ENCODE measurements at places on chromosomes 4 and X.

GRCh38 chr4:102789317-102789717, 28.5 kb upstream of the MANBA start:
- DNase-seq = no peak

DNA sequence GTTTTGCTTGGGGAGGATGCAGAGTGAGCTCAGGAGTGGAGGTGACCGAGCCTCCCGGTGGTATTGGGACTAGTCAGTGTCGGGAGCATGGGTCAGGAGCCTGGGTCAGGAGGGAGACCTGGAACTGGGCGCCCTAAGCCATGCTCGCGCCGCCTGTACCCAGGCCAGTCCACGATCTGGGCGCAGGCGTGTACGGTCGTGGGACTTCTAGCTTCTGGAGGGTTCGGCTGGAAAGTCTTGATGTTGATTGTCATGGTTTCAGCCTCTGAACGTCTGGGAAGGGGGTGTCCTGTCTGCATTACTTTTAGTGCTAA, 244 bp downstream of the EIF2S3 start:
- peak; percentile 44 for DNase-seq

DNA sequence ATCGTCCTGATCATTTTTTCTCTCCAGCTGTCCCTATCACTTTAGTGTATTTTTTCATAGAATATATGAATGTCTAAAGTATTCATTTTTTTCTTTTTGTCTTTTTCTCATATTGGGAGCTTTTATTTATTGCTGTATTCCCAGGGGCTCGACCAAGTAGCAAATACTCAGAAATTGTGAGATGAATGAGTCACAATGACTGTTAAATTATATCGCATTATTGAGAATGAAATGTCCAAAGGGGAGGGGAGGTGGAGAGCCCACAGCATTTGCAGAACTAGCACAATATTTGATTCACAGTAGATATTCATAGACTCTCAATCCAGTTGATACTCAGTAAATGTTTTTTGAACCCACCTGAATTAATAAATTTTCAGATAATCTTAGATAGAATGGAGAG, 543.6 kb upstream of the FAM241A start:
- DNase-seq = no peak

DNA sequence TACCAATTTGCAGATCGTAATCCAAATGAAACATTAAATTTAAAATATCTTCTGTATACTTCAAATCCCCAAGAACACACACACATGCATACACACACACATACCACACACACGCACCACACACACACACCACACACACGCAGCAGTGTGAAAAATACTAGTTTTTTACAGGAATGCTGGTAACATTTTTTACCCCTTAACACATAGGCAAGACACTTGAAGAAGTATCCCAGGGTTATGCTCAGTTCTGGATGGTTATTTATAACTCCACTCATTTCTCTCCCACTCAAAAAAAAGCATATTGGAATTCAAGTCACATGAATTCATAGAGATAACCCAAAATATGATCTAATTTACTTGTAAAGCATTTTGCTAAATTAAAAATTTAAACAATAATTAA, 325.5 kb upstream of the SLC7A11 start:
- no peak for DNase-seq

DNA sequence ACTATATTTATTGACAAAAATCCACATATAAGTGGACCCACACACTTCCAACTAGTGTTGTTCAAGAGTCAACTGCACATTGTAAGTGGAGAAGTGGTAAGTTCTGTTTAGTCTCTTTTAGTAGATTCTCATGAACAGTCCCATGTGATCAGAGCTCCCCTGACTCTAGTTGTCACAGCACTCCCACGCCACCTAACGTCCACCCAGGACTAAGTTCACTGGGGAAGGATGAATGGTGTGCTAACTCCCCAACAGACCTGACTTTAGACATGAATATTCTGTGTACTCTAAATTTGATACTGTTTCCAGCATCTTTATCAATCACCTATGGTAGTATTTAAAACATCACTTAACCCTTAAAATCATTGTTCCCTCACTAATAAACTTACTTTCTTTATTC, 59.8 kb downstream of the PACRGL start:
- DNase-seq = no peak

- no peak for DNase-seq
These were observed 1.6 kb downstream of the SCARB2 start for GRCh38 chr4:76211769-76212708.

GRCh38 chr4:104989371-104989770, 157.3 kb upstream of the TET2 start:
- DNase-seq = no peak

DNA sequence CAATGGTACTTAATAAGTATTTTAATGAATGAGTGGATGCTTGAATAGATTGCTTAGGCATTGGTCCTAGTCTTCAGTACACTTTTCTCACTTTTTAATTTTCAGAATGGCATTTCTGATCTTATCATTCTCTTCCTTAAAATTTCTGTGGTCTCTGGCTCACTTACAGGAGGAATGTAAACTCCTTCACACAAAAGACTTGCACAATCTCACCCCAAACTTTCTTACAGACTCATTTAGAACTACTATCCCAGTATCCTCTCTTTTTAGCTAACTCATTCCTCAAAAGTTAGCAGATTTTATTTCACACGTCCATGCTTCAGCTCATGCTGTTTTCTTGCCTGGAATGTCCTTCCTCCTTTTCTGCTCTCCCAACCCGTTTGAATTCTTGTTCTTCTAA, 350.1 kb downstream of the GRXCR1 start:
- no peak for DNase-seq

DNA sequence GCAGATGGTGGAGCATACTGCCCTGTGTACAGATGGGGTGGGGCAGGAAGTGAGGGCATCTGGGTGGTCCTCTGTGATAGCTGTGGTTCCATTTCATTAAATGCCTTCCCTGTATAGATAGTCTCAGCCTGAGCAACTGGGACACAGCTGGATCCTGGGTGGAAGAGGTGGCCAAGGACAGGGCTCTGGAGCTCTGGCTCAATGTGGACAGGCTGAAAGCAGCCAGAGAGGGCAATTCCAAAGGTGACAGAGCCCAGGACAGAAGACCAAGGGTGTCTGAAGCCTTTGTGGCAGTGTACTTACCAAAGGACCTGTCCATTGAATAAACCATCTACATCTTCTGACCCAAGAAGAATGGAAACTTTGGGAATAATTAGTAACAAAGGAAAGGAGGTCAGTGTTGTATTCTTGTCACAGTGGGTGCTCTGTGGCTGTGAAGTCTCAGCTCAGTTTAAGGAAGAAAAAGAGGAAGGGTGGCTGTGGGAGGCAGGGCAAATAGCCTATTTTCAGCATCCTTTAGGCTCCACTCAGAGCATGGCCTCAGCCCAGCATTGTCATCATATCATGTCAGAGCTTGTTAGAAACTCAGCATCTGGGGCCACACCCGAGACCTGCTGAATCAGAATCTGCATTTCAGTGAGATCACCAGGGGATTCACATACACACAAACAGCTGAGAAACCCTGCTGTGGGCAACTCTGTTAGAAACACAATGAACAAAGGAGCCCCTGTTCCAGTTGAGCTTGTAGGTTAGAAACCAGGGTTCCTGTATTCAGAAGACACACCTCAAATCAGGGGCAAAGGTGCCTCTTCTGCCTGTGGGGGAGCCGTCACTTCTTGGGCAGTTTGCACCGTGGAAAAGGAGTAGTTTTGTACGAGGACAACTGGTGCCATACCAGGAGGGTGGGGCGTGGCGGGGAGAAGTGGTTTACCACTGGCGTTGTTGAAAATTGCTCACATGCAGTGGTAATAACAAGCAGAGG, 168.6 kb downstream of the PTTG2 start:
- DNase-seq = no peak

DNA sequence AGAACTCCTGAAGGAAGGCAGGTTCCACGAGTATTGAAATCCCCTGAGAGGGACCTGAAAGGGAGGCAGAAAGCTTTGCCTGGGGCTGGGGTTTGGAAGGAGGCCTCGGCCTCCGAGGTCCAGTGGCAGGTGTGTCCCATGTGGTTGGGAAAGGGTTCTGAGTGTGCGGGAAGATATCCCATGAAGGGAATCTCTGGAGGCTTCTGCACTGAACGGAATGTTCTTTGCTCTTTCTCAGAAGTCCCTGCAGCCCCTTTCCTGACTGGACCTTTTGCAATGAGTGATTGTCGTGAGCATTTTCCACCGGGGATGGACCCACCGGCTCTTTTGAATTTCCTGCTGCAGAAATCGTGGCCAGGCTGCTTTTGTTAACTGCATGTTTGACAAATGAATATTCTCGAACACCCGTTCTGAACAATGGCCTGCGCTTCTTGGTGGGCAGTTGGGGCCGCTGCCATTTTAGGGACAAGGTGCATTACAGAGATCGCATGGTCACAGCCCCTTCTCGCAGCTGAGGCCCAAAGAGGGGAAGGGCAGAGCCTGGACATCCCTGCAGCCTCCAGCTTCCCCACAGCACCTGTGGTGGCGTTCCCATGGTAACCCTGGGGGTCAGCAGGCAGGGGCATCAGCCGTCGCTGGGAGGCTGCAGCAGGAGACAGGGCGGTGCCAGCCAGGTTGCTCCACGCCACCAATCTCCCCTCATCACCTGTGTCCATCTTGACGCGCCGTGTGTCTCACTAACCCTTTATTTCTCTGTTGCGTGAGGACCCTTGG, 18.3 kb upstream of the HTRA3 start:
- DNase-seq = no peak

GRCh38 chr4:166981847-166982246, 252.4 kb downstream of the SPOCK3 start:
- DNase-seq = no peak

- no peak for DNase-seq
These were observed 435.8 kb upstream of the CPEB2 start for GRCh38 chr4:14566518-14566917.

DNA sequence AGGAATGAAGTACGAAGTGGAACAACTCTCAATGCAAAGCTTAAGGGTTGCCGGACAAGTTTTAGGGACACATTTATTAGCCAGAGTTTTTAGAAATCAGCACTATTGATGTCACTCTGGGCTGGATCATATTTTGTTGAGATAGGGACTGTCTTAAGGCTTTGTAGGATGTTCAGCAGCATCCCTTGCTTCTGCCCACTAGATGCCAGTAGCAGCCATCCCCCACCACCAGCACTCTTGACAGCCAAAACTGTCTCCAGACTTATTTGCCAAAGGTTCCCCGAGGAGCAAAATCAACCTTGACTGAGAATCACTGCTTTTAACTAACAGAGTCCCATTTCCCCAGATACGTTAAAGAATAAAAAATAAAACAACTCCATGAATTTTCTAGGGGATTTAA, 1497.3 kb downstream of the STIM2 start:
- no peak for DNase-seq

DNA sequence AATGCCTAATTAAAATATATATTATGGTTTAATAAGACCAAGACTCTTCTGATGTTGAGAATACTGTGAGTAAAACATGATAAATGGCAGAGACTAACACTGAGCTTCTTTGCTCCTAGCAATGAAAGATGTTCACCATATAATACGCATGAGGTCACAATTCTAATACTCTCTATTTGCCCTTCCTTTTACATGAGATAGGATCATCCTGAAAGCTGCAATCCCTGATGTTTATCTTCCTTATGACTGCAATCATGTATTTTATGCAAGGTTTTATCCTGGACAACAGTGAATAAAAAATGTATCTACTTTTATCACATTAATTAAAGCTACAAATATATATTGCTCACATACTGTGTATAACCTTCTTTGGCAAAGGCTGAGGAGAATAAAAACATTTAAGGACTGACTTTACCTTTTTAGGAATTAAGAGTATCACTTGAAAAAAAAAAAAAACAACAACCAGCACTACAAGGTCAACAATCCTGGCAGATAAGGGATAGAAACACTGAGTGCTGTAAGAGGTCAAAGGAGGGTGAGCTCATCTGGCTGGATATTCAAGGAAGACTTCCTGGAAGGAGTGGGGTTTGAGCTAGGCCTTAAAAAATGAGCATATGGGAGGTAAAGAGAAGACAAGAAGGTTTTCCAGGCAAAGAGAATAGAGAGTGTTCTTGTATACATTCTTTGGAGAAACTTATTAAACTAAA, 99.9 kb downstream of the AREG start:
- no peak for DNase-seq

GRCh38 chr4:55381502-55381901, 14.3 kb upstream of the TMEM165 start:
- no peak for DNase-seq

DNA sequence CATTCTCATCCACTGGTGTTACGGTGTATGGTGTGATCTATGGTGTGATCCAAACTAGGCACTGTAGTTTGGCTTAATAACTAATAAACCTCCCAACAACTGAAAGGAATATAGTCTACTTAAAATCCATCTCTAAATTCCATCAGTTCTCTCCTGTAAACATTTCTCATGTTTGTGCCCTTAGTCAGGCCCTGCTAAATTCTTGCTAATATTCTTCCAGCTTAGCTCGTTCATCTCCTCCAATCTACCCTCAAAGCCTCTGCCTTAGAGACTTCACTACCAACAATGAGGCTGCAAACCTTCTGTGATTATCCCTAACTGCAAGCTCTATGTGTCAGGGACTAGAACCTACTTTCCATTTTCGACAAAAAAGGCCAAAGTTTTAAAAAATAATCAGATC, 28.1 kb downstream of the ZAR1 start:
- DNase-seq = no peak

- DNase-seq = no peak
These were observed 5.3 kb downstream of the CWH43 start for GRCh38 chr4:48991357-48991756.

DNA sequence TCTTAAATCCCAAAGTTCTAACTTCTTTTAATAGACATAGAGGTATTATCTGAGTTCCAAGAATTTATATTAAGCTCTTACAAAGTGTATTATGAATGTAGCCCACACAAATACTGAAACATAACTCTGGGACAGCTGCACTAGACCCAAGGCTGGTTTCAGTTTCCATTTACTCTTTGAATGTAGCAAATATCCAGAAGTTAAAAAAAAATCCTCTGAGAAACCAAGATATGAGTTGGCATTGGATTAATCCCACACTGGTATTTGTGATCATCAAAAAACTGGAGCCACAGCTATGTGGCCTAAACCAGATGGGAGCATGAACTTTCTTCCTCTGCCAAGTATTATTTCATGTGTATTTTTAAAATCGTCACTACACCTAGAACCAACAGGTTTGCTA, 23.6 kb upstream of the SMPX start:
- no peak for DNase-seq

- no peak for DNase-seq
These were observed 555 bp upstream of the PGM2 start for GRCh38 chr4:37825968-37826294.

- no peak for DNase-seq
These were observed 7.8 kb upstream of the CHRNA9 start for GRCh38 chr4:40327340-40327739.

DNA sequence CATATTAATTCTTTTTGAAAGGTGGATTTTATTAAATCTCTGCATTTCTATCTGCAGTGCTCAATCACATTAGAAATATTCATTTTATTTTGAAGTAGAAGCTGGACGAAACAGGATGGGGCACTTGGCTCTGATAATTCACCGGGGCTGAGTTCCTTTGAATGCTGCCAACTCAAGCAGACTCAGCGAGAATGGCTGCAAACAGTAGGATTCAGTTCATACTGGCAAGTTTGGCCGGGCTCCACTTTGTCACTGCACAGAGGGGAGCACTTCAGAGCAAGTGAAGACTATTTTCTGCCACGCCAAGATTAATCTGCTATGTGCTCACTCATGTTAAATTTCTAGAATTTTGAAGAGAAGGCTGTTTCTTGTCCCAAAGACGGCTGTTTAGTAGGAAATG, 30.7 kb upstream of the KLHL8 start:
- DNase-seq = no peak
